Endodermal cell (in vitro differentiated cells): ENCODE measurements at places on chromosomes 5 and 9. TPM values are rescaled to one million over a fixed set of nuclear protein-coding genes. Genes with fewer than 3 reads are reported as not detected.
A peak's percentile ranks its signal among the peaks of the same experiment; 100 is the strongest.

The PCDHGA3 gene
- total RNA-seq = 0.14 TPM in 1 of 3 replicates, not detected in the others

The EIF4EBP3 gene
- total RNA-seq = 6.1 to 9.5 TPM (median 6.3 TPM) in 3 replicates

The IL5 gene
- not detected in 2 replicates for total RNA-seq

The GRM6 gene
- total RNA-seq = not detected in 3 replicates

The BARHL1 gene
- total RNA-seq = not detected in 2 replicates

GRCh38 chr5:180950291-180950949 lies 38.2 kb upstream of the BTNL3 start:
- DNase-seq = no peak

GRCh38 chr5:149757197-149757947 lies 27.3 kb downstream of the PPARGC1B start:
- no peak for DNase-seq

GRCh38 chr9:136596217-136596616 lies 50.4 kb upstream of the NOTCH1 start:
- DNase-seq = no peak

GRCh38 chr9:93189369-93190132 lies 5.6 kb downstream of the WNK2 start:
- DNase-seq = no peak

DNA sequence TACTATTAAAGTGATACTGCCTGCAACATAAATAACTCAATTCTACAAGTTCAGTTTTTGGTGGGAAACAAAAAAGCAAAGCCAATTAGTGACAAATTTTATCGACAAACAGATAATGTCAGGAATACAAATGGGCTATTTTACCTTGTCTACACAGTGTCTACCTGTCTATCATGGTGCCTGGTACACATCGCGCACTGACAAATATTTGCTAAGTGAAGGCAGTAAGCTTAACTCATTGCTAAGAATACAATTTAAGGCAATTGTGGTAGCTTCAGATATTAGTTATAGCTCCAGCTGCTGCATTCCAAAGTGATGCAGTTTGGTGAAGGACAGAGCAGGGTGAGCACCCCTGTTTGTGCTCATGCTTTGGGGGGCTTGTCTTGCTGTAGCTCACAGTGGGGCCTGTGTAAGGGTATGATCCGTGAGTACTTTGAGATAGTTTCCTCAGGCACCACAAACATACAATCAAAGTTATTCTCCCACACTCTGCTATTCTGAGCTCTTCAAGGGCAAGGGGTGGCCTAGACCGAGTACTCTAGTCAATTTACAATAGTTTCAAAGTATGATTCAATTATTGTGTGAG lies 24.7 kb downstream of the ELL2 start:
- DNase-seq = no peak

- DNase-seq = no peak
Measured at GRCh38 chr9:22373636-22374035, 73.0 kb upstream of the DMRTA1 start.

- no peak for DNase-seq
Measured at GRCh38 chr5:33824516-33825195, 67.1 kb downstream of the ADAMTS12 start.

DNA sequence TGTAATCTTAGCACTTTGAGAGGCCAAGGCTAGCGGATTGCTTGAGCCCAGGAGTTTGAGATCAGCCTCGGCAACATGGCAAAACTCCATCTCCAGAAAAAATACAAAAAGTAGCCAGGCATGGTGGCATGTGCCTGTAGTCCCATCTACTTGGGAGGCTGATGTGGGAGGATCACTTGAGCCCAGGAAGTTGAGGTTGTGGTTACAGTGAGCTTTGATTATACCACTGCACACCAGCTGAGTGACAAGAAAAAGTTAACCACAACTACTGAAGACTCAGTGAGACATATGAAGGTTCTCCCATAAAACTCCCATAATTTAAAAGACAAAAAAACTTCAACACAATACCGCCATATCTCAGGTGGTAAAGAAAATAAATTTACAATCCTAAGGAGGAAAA lies 98.0 kb downstream of the NR6A1 start:
- DNase-seq = no peak

DNA sequence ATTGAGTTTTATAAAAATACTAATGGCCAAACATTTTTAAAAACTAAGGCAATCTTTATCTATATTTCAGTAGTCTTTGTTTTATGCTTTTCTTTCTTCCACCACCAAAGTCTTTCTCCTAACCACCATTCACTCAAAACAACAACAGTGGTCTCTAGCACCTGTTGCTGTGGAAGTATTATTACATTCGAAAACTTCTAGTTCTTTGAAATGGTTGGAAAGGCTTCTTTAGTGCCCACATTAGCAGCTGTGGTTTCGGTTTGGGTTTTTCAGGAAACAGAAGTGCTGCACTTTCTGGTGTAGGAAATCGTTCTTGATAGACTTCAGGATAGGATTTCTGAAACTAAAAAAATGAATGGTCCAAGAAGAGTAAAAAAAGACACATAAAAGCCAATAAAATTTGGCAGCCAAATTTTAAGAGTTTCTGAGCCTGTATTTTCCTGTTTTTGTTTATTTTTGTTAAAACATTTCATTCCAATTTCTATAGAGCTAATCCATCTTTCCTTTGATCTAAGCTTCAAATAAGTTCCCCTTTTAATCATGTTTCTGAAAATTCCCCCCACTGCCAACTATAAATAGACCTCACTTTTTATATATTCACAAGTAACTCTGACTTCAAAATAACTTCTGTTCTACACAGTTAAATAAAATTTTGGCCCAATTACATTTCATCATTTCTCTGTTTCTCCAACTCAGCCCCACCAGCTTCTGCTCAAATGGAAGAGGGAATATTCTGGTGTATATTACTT lies 102.2 kb downstream of the DEPDC1B start:
- DNase-seq = no peak

GRCh38 chr9:69421908-69422801 lies 97.1 kb downstream of the ENTREP1 start:
- peak; percentile 86 for DNase-seq

GRCh38 chr5:151758141-151758429 lies 346 bp downstream of the ATOX1 start:
- DNase-seq = no peak
